T-helper 1 cell (primary cell): ENCODE measurements at places on chromosomes 5 and 9.

GRCh38 chr9:73037613-73038012 is 84.8 kb upstream of the ALDH1A1 start:
- DNase-seq, result no peak

DNA sequence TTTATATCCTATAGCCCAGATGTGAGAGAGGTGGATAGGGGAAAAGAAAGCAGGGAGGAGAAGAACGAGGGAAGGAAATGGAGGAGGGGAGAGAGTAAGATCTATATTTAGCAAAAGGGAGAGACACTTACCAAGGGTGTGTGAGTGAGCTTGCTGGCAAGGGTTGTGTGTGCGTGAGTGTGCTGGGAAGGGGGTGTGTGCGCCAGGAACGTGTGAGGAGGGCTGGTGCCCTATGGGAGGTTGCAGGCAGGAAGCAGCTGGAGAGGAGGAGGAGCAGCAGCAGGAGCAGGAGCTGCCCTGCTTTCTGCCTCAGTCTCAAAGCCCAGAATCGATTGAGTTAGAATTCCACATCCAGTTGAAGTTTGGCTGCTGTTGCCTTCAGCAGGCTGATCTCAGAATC is 148.3 kb upstream of the RUSC2 start:
- DNase-seq, result no peak

GRCh38 chr9:89185980-89186379 is 7.4 kb upstream of the SHC3 start:
- no peak for DNase-seq

- no peak for DNase-seq
These were observed 74.7 kb downstream of the WWC1 start for GRCh38 chr5:168366116-168366515.

- peak; percentile 32 for DNase-seq
These were observed 100.7 kb downstream of the SUSD1 start for GRCh38 chr9:112074250-112075008.

DNA sequence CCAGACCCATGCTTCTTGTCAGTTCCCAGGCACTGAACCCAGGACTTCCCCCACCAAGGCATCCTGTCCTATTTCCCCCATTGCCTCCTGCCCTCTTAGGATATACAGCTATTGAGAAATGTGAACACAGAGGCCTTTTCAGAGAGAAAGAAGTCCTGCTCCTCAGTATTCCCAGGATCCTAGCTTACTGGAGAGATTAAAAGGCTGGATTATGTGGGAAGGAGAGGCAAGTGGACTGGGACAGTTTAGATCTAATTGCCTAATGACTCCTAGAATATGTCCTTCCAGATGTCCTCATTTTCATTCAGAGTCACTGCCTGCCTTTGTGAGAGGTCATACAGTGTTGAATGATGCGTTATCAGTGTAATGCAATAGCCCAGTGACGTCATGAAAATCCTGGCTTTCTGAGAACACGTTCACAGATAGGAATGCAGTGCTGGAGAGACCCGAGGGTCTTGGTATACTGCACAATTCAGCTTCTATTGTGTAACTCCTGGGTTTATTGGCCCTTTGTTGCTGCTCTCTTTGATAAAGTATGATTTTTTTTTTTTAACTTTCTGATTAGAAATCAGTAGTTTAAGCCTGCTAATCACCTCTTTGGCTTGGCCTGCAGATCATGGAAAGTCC is 26.2 kb downstream of the WWC1 start:
- no peak for DNase-seq

GRCh38 chr9:92048924-92049625 is 66.1 kb downstream of the SPTLC1 start:
- no peak for DNase-seq

- DNase-seq, result no peak
These were observed 12.6 kb upstream of the UGT3A2 start for GRCh38 chr5:36079200-36079781.

DNA sequence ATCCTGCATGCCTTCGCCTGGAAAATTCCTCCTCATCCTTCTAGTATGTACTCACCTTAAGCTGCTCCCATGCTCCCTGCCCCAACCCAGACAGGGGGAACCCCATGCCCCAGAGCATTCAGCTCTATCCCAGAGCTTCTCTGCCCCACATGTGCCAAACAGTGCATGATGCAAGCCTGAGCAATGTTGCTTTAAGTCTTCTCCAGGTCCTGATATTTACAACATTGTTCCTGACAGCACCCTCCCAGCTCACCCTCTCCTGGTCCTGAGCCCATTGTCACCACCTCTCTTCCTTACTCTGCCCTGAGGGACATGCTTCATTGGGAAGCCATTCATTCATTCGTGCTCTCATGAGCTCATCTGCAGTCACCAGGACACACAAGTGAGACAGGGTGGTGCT is 23.4 kb upstream of the BARX1 start:
- no peak for DNase-seq

DNA sequence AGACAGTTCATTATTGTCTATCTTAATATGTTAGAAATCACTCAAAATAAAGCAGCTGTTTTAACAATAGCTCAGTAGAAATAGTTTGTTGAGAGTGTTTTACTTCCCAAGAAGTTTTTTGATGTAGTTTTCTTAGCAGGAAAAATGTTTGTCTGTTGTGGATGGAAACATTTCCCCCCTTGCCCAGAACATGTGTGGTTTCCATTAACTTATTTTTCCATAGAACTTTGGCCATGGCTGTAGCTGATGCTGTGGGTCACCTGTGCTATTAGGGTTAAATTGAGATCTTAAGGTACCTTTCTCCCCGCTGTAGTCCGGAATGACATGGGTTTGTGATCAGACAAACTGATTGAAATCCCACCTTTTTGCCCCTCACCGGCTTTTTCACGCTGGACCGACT is 294.9 kb downstream of the FANCC start:
- DNase-seq, result no peak

- no peak for DNase-seq
These were observed 4.4 kb upstream of the EXOC3 start for GRCh38 chr5:438481-438981.

GRCh38 chr5:35458824-35459207 is 158.8 kb upstream of the SPEF2 start:
- no peak for DNase-seq

- DNase-seq, result no peak
These were observed 258.5 kb downstream of the AGTPBP1 start for GRCh38 chr9:85483208-85483607.

- no peak for DNase-seq
These were observed 46.9 kb upstream of the RGS7BP start for GRCh38 chr5:64458948-64459347.

DNA sequence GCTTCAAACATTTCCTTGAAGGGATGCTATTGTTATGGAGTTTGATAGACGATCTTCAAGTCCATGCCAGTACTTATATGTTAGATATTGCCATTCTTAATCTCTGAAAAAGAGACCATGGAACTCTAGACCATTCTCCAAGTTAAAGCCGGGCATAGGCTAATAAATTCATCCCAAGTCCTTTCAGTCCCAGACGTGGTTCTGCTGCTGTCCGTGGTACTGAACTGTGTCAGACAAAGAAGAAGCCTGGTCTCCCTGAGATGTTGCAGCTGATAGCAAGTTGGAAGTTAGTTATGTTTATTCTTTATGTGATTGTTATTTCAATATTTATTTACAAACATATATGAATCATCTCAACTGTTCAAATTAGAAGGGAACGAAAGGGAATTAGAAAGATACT is 158.7 kb downstream of the NMUR2 start:
- no peak for DNase-seq

- DNase-seq, result no peak
These were observed 77.7 kb upstream of the GNA14 start for GRCh38 chr9:77725820-77726219.

- DNase-seq, result no peak
These were observed 9.9 kb downstream of the GFPT2 start for GRCh38 chr5:180343110-180343830.

DNA sequence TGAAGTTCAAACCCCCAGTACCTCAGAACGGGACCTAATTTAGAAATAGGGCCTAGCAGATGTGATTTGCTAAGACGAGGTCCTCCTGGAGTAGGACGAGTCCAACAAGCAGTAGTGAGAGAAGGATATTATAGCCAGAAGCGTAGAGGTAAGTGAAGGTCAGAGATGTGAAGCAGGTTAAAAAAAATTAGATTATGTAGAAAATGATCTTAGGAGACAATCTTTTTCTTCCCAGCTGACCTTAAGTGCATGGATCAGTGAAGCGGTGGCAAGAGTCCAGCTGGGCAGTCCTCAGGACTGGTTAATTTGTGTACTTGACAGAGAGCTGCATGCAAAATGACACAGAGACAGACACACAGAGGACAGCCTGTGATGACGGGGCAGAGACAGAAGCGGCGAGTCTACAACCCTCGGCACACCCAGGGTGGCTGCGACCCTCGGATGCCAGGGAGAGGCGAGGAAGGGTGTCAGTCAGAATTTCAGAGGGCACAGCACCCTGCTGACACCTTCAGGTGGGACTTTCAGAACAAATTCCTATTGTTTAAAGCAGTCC is 131.4 kb upstream of the IRX4 start:
- no peak for DNase-seq

- DNase-seq, result peak; percentile 63
These were observed 26.1 kb downstream of the IDNK start for GRCh38 chr9:83649080-83649479.

DNA sequence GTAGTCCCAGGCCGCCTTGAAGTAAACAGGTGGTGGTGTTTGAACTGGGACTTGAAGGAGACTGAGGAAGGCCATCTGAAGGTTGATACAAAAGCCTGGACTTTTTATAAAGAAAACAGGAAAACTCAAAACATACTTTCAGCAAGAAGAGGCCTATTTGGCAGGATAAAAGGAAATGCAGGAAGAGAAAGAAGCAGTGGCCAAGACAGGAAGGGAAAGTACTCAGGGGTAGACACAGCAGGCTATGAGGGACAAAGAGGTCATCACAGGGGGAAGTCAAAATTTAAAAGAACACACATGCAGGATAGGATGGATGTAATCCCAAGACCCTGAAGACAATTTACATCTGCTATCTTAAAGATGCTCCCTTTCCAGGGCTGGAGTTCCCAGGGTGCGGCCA is 13.0 kb downstream of the TLE1 start:
- no peak for DNase-seq

- DNase-seq, result no peak
These were observed 47.3 kb upstream of the PHYKPL start for GRCh38 chr5:178279723-178280438.

GRCh38 chr5:76221311-76221710 is 138.1 kb downstream of the SV2C start:
- DNase-seq, result no peak

DNA sequence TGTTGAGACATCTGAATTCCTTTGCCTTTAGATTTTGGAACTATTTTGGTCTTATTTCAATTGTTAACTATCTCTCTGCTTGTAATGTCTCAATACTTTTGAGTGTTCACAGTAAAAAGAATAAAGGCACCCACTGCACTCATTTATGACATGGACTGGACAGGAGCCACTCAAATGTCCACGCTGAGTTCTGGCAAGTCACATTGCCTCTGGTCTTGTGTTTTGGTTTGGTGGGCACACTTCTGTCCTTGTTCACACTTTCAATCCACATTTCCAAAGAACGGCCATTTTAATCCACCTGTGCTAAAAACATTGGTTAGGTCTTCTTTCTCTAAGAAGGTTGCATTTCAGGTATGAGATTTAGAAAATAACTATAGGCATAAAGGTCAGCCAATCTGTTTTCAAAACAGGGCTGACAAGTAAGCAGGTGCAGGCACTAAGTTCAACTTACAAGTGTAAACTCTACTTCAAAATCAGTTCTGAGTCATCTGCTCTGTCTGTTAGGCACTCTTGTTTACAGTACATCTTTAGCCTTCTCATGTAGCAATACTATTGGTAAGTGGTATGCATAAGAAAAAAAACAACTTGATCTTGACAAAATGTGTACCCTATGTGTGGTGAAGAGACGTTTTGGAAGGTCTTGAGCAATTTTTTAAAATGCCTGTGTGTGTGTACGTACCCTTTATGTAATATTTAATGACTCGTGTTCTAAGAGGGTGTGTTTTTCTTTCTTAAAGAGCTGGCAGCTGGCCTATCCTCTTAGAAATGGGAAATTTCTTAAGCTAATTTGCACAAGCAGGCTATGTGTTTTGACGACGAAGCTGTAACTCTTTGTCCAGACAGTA is 31.5 kb upstream of the ZFAND5 start:
- peak; percentile 4 for DNase-seq

- no peak for DNase-seq
These were observed 8.4 kb downstream of the NELFB start for GRCh38 chr9:137263506-137263905.

DNA sequence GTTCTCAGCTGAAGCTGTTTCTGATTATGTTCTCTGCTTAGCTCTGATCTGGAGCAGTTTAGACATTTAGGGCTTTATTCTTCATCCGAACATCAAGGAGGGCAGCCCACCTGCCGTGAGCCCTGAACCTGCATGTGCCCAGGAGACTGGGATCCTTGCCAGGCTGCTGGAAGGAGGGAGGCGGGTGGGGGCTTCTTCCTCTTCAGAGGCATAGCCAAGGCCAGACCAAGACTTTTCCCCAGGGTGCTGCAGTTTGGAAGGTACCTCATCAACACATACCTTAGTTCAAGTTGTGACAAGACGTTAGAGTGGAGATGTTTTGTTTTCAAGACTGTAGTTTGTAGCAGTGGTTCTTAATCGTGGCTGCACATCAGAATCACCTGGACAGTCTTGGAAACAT is 64.9 kb downstream of the RALGPS1 start:
- no peak for DNase-seq

DNA sequence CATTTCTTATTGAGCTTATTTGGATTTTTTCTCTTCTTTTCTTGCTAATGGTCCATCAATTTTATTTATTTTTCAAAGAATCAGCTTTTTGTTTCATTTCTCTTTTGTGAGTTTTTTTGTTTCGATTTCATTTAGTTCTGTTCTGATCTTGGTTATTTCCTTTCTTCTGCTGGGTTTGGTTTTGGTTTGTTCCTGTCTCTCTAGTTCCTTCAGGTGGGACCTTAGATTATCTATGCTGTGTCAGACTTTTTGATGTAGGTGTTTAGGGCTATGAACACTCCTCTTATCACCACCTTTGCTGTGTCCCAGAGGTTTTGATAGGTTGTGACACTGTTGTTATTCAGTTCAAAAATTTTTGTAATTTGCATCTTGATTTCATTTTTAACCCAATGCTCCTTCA is 119.8 kb downstream of the GABRG2 start:
- DNase-seq, result no peak

DNA sequence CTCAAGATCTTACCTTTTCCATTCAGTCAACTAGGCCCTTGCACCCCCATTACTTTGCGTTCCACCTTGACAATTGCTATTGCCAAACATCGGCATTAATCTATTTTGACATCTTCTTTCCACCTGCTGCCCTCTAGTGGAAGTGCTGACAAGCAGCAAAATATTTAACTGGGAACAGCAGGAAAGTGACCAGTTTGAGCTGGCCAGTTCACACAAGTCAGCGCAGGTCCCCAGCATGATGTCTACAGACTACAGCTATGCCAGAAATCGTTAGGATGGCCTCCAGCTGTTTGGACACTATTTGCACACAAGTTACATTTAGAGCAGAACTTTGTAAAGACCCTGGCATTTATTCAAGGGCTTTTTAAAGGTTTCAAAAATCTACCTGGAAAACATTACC is 160.1 kb downstream of the GHR start:
- no peak for DNase-seq

- no peak for DNase-seq
These were observed 912.3 kb upstream of the WWC1 start for GRCh38 chr5:167378894-167379723.
